ENCODE measurements at places on chromosomes 7 and 10. TPM values are rescaled to one million over a fixed set of nuclear protein-coding genes. Genes with fewer than 3 reads are reported as not detected.

GRCh38 chr7:30864101-30864500 lies 47.6 kb upstream of the AQP1 start:
- DNase-seq, result no peak

DNA sequence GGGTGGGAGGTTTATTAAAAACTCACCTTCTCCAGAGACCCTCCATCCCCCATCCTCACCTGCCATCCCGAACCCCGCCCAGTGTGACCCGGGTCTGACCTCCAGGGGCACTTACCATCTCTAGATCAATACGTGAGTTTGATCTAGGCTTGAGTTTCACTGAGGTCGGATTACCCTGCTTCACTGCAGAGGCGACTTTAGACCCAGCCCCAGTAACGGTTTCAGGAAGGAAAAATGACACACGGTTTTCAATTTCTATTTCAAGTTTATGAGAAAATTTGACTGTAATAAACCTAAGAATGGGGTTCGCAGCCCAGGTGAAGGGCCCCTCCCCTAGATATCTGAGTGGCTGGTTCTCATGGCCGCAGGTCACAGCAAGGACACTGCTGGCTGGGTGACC lies 33.1 kb downstream of the RCC1L start:
- no peak for DNase-seq

- no peak for DNase-seq
These were observed 161.6 kb downstream of the LRMDA start for GRCh38 chr10:75592791-75593643.

GRCh38 chr10:3524086-3524960 lies 260.7 kb downstream of the KLF6 start:
- no peak for DNase-seq

GRCh38 chr7:139680676-139681462 lies 96.9 kb downstream of the HIPK2 start:
- no peak for DNase-seq

- no peak for DNase-seq
These were observed 9.4 kb upstream of the KAT6B start for GRCh38 chr10:74816824-74817498.

The CCDC3 gene
- total RNA-seq, result 122 TPM

- DNase-seq, result no peak
These were observed 7.8 kb downstream of the ACTA2 start for GRCh38 chr10:88944813-88945212.
